Stimulated activated CD4-positive, alpha-beta T cell treated with anti-CD3 and anti-CD28 coated beads, Interleukin-4, amount 100 ng/mL, for 1 hour (primary cell): ENCODE measurements at places on chromosomes 6 and 20.

DNA sequence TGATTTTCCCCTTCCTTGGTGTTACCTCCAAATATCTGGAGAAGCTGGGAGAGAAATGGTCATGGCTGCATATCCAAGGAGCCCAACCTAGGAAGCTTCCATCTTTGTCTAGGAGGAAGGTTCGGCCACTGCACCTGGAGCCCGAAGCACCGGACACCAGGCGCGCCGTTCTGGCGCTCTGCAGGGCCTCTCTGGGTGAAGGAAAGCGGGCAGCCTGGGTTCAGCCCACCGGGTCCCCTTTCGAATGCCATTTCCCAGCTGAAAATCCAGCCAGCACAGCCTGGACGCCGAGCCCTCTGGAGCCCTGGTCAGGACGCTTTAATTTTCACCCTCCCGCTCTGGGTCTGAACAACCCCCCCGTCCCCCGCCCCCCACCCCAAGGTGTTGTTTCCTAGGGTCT lies 1.2 kb downstream of the LINC00237 start:
- DNase-seq: no peak

DNA sequence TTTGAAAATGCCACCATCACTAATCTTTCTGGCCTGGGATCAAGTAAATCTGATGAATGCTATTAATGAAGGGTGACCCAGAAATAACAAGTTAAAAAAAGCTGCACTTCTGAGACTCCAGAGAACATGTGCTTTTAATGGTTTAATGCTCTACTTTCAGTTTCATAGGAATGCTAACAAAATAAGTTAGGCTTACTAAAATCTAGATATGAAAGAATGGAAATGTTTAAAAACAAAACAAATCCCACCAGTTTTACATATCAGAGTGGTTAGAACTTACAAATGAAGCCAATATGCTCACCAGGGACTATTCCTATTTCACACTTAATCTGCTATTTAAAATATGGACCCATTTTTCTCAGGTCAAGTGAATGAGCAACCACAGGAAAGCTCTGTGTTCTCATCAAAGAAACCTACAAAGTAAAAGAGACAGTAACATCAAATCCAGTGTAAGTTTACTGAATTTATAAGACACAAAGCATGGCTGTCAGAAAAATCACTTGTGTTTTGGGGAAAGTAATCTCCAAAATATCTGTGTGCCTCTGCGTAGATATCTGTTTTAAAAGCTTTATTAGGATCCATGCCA lies 40.3 kb downstream of the FYN start:
- DNase-seq: no peak

- peak; percentile 6 for DNase-seq
Observed at GRCh38 chr20:33859157-33859695, 48.1 kb downstream of the CHMP4B start.

DNA sequence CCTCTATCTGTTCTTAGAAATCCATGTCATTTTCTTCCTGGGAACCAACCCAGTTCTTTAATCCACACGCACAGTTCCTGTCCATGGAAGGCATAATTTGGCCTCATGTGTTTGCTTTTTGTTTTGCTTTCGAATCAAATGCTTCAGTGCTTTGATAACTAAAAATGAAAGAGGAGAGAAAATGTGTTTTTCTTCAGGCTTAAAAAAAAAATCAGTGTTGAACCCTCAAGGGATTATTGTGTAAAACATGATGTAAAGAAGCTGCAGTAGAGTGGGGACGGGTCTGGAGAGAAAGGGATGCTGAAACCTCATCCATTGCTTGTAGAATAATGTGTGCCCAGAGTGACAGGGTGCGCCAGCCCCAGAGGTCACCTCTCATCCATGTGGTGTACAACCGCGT lies 197.5 kb upstream of the JARID2 start:
- DNase-seq: no peak

GRCh38 chr6:155364844-155365437 lies 50.7 kb upstream of the TFB1M start:
- DNase-seq: no peak

DNA sequence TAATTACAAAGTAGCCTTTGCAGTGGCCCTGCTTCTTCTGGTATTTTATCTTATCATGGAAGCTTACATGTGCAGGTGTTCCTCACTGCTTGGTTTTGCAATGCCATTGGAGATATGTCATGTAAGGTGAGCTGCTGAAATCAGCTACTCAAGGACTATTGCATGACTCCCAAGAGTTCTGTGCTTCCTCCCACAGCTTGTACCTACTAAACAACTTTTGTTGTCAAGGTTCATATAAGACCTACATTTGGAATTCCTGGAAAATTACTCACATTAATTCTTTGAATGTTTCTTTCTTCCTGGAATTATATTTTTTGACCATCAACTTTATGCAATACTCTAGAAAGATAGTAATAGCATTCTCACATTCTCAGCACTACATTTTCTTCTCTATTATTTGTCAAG lies 427.5 kb upstream of the HSF2 start:
- no peak for DNase-seq

DNA sequence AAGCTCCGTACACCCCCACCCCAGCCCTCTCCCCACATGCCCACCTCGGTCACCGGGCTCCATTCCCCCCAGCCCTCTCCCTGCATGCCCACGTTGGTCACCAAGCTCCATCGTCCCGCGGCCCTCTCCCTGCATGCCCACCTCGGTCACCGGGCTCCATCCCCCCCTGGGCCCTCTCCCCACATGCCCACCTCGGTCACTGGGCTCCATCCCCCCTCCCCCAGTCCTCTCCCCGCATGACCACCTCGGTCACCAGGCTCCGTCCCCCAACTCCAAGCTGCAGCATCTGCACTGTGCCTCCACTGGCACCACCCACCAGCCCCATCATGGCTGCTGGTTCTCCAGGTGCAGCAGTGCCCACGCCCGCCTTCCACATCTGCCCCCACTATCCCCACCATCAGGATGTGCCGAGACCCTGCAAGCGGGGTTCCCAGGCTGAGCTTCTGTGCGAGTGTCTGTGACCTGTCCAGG lies 16.8 kb downstream of the TAF4 start:
- DNase-seq: no peak

- DNase-seq: peak; percentile 49
Observed at GRCh38 chr6:151014404-151015100, 149.1 kb downstream of the MTHFD1L start.

GRCh38 chr20:22915512-22915911 lies 119.6 kb upstream of the SSTR4 start:
- DNase-seq: no peak

DNA sequence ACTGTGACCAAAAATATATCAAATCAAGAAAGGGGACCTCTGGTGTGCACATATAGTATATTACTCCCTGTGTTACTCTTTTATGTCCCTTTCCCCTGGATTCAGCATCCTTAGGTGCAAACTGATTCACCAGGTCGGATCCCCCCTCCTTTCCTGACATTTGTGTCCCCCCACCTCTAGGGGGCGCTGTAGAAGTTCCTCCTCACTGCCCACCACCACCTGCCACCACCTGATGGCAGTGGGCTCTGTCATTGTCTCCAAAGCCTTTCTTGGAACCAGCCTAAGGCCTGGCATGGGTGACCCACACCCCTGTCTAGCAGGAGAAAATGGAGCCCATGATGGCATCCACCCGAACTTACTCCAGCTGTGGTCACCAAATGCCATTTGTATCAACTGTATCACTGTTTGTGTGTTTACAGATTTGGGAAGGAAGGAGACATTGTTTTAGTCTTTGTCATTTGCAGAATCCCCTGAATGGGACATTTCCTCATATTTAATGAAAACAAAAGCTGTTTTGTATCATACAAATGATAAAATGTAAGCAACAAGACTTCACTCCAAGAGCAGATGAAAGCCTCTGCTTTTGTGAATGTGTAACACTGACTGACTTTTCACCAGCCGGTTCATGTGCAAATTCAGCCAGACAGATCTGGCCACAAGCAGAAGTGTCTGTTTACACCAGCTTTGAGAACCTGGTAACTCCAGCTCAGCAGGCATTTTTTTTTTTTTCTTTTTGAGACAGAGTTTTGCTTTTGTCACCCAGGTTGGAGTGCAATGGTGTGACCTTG lies 66.2 kb downstream of the ARMC2 start:
- peak; percentile 30 for DNase-seq

DNA sequence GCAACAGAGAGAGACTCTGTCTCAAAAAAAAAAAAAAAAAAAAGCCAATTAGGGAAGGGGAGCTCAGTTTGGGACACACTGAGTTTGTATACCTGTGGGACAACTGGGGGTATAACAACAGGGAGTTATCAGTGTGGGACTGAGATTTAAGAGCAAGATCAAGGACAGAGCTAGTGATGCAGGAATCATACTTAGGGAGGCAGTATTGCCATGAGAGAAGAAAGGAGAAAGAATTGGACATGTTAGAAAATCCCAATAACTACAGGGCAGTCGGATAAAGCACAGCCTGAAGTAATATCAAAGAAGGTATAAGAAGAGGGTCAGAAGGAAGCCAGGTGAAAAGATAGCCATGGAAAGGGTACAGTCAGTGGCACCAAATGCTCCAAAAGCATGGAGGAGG lies 121.2 kb downstream of the PTPRT start:
- DNase-seq: no peak

DNA sequence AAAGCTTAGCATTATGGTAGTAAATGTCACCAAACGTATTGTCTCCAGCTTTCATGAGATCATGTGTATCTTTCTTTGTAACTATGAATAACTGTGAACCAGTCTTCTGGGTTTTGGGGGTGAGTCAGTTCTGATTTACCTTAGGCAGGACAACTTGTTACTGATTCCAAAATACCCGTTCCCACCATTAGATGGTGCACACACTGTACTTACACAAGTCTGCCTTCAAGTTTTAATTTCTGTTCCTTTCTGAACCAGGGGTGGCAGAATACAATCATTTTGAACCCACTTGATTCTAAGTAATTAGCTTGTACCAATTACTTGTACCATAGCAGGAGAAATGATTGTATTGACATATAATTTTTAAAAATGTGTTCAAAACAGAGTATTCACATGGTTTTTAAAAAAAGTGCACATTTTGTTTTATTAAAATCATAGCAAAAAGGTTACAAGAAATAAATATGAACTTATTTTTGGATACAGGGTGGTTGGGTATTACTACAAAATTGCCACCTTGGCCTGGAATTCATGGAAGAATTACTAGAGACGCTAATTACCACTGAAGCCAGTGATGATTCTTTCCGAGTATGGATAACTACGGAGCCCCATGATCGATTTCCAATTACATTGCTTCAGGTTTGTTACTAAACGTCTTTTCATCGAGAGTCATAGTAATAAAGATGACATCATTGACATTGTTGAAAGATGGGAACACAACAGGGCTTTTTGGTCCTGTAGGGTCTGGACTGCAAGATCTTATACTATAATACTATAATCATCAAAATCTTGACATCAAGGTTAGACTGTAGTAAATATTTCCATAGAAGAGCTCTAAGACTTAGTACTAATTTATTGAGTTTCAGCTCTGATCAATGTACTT lies 75.2 kb upstream of the GLP1R start:
- DNase-seq: no peak

GRCh38 chr20:2837221-2837960 lies 3.1 kb downstream of the PCED1A start:
- DNase-seq: no peak

- no peak for DNase-seq
Observed at GRCh38 chr20:44701858-44702256, 13.3 kb upstream of the CCN5 start.

DNA sequence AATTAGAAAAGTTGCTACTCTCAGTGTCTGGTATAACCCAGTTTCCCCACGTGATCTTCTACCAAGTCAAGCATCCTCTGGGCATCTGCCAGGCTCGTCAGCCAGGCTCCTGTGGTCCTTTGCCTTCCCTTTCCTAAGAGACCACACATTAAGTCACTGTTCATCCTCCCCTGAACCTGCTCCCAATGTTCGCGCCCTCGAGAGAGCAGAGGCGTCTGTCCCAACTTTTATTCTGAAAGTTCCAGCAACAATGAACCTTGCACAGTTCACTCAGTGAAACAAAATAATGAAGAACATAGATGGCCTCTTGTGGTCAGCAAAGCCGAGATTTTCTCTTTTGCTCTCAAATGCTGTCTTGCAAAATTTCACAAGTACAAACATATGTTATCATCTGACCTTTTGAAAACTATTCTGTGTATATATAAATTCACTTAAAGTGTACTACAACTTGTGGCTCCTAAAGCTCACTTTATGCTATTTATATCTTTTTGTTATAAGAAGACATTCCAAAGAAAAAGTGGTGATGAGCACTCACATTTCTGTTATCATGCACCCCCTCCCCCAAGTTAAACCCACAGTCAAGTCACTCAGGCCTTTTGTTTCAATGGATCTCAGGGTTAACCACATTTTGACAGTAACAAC lies 39.2 kb upstream of the NHSL1 start:
- no peak for DNase-seq

DNA sequence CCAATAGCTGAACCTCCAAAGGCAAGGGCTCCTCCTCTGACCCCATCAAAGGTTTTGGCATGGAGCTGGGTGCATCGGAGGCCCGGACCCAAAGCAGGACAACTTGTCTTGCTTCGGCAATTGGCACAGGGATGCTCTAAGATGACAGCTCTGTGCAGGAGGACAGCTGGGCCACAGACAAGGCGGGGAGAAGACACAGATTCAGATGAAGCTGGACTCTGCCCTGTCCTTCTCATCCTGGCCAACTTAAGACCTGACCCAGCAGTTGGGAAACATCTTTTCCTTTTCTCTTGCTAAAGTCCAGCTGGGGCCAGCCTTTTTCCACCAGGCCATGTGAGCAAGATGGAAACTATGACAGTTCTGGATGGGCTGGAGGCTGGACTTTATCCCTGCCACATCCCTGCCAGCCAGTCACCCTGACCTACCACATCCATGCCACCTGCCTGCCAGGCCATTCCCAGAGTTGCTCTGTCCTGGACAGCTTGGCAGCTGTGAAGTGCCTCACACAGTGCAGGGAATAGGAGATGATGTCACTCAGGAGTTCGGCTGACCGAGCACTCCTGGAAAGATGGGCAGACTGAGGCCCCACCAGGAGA lies 12.7 kb upstream of the PSMF1 start:
- DNase-seq: no peak

GRCh38 chr20:24968278-24968800 lies 19.3 kb downstream of the CST7 start:
- no peak for DNase-seq

DNA sequence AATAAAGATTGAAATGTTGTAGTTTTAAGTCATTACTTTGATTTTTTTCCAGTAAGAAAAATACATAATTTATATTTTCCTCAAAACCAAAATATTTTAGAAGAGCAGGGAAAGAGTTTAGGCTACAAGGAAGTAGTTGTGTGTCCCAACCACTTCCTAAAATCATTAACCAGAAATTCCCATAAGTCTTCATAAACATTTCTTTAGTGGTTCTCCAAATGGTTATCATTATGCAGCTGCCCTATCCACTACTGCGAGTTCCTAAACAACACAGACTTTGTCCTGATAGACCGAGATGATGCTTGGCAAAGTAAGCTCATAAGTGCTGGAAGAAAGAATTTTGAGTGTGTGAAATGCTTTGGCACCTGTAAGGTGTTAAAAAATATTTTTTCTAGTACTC lies 93.6 kb downstream of the ARMC2 start:
- DNase-seq: no peak

- no peak for DNase-seq
Observed at GRCh38 chr20:61251529-61252393, at the start of gene CDH4. CDH4 (plus strand) TSS chr20:61252261.

DNA sequence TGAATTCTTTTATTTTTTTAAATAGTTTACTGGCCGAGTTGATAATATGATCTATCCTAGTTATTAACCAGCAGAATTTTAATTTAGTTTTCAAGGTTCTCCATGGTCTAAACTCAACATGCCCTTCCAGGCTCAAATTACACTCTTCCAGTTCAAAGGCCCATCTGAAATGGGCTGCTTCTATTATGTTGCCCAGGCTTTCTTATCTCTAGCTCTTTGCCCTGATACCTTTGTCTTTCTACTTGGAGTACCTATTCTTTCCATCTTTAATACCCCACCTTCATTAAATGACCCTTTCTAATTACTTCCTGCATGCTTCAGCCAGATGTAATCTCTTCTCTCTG lies 541.2 kb upstream of the FLRT3 start:
- no peak for DNase-seq
